NCI-H446 treated with DMSO at 0.1 percent for 48 hours (cell line): ENCODE measurements at places on chromosomes 13 and 19.

DNA sequence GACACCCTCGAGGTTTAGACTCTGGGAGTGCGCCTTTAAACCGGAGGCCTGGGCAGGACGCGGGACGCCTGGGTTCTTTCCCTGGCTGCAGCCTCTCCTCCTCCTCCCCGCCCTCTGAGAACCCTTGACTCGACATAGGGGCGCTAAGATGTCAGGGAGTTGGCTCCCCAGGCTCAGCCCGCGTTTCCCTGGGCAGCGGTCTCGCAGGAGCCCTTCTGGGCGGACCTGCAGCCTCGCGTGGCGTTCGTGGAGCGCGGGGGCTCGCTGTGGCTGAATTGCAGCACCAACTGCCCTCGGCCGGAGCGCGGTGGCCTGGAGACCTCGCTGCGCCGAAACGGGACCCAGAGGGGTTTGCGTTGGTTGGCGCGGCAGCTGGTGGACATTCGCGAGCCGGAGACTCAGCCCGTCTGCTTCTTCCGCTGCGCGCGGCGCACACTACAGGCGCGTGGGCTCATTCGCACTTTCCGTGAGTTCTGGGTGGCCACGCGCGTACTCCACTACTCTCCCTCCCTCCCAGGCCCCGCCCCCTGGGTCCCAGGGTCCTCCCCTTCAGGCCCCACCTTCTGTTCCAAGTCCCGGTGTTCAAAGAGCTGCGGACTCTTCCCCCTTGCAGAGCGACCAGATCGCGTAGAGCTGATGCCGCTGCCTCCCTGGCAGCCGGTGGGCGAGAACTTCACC lies 1.3 kb downstream of the ICAM5 start:
- no peak for DNase-seq

DNA sequence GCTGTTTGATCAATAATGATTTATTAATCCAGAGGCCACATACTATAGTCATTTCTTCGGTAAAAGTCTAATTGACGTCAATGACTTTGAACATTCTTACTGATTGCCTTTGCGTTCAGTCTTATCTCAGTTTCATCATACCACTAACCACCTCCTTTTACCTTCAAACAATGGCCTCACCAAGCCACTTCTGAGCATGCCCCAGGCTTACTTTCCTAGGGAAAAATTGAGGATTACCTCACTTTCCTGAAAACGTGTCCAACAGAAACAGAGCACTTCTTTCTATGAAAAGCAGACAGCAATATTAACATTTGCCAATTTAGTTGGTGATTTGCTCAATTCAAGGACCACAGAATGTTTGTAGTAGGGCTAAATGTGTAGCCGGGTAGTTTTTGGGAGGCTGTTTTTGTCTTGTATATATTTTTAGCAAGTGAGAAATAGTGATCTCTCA lies 157.6 kb downstream of the KLF5 start:
- DNase-seq, result no peak

- DNase-seq, result no peak
Measured at GRCh38 chr13:112104881-112105234, 37.9 kb downstream of the SOX1 start.

- no peak for DNase-seq
Measured at GRCh38 chr13:40672765-40673397, 6.4 kb upstream of the FOXO1 start.

- no peak for DNase-seq
Measured at GRCh38 chr19:47762615-47763308, 15.7 kb upstream of the SELENOW start.

DNA sequence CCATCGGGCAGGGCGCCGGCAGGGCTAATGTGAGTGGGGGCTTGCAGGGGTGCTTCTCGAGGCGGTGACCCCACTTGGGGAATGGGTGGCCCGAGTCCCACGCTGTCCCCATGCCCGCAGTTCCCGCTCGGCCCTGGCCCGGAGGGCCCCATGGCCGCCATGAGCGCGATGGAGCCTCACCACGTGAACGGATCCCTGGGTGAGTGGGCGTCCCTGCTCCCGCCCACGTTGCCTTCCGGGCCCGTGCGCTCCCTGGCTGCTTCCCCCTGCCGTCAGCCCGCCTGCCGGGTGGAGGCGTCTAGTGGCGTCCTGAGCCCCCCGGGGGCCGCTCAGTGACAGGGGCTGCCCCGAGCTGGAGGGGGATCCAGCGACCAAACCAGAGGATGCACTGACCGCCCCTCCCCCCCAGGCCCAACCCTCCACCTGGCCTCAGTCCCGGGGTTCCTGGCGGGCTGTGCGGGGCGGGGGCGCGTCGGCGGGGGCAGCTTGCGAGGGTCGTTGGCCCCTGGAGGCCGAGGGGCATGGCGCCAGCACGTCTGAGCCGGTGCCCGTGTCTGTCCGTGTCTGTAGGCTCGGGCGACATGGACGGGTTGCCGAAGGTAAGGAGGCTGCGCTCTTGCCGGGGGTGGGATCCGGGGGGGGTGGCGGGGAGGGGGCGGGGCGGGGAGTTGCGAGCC lies 4.8 kb downstream of the ISYNA1 start:
- no peak for DNase-seq

GRCh38 chr19:48396016-48396823 lies 2.8 kb downstream of the GRIN2D start:
- DNase-seq, result no peak
